CMK (cell line): ENCODE measurements at places on chromosomes 2 and 18.

DNA sequence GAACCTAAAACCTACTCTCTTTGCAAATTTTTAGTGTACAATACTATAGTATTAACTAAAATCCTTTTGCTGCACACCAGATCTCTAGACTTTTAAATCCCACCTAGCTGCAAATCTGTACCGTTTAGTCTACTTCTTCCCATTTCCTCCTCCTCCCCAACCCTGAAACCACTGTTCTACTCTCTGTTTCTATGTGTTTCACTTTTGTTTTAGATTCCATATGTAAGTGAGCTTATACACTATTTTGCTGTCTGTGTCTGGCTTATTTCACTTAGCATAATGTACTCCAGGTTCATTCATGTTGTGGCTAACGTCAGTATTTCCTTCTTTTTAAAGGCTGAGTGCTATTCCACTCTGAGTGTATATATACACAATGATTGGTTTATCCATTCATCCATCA, 18.4 kb upstream of the DSC2 start:
- no peak for DNase-seq

DNA sequence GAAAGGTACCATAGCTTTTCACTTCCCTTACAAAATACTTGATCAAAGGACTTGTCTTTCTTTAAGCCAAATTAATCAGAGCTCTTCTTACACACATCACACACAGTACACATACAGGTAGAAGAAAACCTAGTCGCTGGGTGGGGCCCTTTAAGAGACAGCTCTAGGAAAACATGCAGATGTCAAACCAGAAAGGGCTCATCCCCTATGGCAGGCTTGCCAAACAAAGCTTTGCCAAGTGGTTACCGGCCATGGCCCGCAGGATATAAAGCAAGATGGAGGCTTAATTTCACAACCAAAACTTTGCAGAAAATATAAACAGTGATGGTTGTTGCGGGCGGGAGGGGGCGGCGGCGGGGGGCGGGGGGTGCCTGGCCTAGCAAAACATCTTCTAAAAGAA, 2156.0 kb upstream of the PIK3C3 start:
- DNase-seq, result no peak

- no peak for DNase-seq
These were observed 33.4 kb upstream of the ATP8B1 start for GRCh38 chr18:57836557-57836956.

GRCh38 chr18:58499527-58500221, 129.2 kb downstream of the ALPK2 start:
- no peak for DNase-seq

- DNase-seq, result no peak
These were observed 992.8 kb upstream of the FANCL start for GRCh38 chr2:59233920-59234319.

- no peak for DNase-seq
These were observed 97.1 kb downstream of the TXNL1 start for GRCh38 chr18:56541340-56541739.

GRCh38 chr18:12306752-12307700, 1.0 kb upstream of the TUBB6 start:
- no peak for DNase-seq

GRCh38 chr2:15636972-15637785, 45.5 kb downstream of the DDX1 start:
- peak; percentile 26 for DNase-seq

- DNase-seq, result no peak
These were observed 79.5 kb upstream of the CTDP1 start for GRCh38 chr18:79600141-79600540.
